ENCODE measurements at places on chromosomes 11 and 22.

GRCh38 chr11:76023236-76024068 is 182.8 kb downstream of the WNT11 start:
- no peak for DNase-seq

DNA sequence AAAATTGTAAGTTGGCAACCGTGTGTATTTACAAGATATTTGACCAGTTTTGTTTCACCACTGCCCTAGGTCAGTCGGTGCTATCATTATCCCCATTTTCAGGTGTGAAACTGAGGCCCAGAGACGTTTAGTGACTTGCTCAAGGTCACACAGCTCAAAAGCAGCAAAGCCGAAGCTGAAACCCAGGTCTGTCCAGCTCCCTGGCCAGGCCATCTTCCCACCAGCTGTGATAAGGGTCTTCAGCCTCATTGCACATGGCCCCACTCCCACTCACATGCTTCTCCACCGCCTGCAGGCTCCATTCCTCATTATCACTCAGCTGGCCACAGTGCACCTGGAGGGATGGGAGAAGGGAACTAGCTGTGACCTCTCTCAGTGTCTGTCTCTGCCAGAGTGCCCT is 83.2 kb downstream of the PDE2A start:
- no peak for DNase-seq

DNA sequence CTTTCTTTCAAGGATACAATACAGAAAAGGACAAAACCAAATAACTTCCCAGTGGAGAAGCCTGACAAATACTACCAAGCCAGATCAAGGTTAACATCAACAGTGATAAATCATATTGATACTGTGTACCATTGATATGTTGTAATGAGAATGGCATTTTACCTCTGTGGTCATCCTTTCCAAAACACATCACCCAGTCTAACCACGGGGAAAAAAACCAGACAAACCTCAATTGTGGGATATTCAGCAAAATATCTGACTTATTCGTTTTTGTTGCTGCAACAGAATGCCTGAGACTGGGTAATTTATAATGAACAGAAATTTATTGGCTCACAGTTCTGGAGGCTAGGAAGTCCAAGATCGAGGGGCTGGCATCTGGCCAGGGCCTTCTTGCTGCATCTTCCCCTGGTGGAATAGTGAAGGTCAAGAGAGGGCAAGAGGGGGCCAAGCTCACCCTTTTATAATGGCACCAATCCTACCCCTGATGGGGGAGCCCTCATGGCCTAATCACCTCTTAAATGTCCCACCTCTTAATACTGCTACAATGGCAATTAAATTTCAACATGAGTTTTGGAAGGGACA is 66.1 kb downstream of the FAM76B start:
- DNase-seq = no peak

- DNase-seq = no peak
These were observed 28.9 kb upstream of the TMA7B start for GRCh38 chr22:39931251-39931650.

DNA sequence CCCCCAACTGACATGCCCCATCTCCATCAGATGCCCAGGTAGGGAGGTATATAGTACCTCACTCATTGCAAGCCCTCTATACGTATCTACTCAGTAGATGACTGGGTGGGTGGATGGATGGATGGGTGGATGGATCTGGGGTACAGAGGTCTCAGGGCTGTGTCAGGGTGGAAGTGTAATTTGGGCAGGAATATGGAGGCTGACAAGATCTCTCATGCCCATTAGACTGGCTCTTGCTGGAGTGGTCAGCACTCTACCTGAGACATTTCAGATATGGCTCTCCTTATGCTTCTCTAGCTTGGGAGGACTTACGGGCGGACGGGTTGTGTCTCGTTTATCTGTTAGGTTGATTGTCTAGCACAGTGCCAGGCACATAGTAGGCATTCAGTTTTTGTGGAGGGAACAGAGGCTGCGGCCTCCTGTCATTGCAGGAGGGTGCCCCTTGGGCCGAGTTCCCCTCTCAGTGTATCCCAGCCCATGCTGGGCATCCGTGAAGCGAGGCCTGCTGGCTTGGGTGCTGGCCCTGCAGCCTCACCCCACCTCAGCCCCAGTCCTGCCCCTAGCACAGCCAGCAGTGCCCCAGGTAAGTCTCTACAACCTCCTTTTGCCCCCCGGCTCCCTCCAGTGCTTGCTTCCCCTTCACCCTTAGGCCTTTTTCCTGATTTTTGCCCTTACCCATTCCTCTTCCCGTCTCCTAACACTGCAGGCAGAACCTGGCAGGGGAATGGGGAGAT is 13.7 kb downstream of the ROBO3 start:
- no peak for DNase-seq

DNA sequence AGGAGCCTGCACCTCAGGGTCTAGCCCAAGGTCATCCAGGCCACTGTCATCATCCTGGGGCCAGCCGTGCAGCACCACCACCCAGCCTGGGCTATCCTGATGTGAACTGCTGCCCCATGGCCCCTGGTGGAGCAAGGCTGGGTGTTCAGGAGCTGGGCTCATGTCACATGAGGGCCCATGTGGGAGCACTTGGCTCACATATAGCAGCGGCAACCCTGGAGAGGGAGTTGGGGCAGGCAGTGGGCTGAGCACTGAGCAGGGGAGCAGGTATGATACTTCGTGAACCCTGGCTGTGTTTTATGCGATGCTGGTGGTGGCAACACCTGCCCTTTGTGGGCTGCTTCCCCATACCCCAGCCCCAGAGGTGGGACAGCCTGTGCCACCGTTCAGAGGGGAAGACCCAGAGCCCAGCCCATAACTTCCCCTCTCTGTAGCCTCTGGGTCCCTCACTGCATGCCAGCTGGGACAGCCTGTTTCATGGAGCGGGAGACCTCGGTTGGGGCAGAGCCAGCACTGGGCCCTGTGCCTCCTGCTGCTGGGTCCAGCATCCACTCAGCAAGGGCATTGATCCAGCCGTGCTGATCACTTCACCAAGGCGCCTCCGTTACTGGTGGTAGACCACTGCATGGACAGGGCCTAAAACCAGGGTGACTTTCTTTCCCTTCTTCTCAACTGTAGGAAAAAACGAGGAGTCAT is 62.5 kb upstream of the SUSD2 start:
- DNase-seq = no peak

- no peak for DNase-seq
These were observed 6.3 kb upstream of the PYGM start for GRCh38 chr11:64765851-64766665.

- DNase-seq = no peak
These were observed 116.0 kb downstream of the KIRREL3 start for GRCh38 chr11:126884594-126884993.

- no peak for DNase-seq
These were observed 245.3 kb downstream of the CASP12 start for GRCh38 chr11:104652996-104653395.

DNA sequence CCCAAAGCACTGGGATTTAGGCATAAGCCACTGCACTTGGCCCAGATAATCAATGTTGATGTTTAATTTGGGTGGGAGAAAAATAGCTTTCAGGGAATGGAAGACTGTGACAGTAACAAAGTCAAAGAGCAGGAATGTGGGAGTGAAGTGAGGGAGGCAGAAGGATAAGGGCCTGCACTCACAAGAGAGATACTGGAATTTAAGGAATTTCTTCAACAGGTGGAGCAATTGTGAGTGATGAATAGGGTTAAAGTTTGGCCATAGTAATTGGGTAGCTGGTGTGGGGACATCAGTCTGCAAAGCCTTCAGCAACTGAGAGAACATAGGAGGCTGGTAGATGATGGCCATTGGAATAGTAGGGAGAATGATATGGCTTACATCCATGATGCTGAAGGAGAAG is 8.6 kb upstream of the APBB1 start:
- no peak for DNase-seq

DNA sequence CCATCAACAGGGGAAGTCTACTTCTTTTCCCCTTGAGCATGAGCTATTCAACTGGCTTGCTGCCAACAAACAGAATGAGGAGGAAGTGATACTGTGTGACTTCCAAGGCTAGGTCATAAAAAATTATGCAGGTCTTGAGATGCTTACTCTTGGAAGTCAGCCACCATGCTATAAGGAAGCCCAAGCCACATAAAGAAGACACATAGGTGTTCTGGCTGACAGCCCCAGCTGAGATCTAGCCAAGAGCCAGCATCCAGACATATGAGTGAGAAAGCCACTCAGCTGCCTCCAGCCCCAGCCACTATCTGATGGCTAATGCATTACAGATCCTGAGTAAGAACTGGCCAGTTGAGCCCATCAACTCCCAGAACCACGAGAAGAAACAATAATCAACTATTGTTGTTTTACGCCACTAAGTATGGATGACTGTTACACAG is 31.0 kb upstream of the PPP2R1B start:
- no peak for DNase-seq

GRCh38 chr22:34877506-34877905 is 188.5 kb upstream of the ISX start:
- DNase-seq = no peak

DNA sequence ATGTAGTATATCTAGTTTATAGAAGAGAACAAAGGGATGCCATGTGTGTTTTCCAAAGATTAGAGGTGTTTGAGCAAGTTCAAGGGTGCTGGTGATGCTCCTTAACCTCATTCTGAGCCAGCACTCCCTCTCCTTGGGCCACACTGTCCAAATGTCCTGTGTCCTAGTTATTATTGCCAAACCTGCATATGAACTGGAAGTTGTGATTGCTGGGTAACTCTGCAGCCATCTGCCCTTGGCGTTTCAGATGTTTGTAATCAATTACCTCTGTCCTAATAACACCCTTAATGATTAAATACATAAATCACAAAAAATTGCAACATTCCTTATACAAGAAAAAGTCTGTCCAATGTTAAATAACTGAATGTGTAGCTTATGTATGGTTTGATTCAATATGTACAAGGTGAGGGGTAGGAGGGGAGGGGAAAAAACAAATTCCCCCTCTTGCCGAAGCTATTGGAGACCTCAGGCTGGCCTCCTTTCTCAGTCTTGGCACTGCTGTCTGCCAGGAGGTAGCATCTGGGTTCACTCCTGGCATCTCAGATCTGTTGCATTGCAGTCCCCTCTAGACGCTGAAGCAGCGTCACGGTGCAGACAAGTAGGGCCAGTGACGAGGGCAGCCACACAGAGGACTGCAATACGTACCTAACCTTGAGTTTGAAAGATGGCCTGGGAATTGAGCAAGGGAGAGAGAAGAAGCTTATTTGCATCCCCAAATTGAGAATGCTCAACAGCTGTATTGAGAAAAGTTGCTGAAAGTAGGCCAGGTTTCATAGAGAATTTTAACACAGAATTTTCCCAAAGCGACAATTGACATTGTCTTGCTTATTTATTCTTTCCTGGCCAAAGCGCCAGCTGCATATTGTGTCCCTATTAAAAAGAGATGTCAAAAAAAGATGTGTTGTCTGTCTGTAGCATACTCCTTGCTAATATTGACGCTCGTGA is 89.6 kb upstream of the ARHGAP32 start:
- DNase-seq = no peak

DNA sequence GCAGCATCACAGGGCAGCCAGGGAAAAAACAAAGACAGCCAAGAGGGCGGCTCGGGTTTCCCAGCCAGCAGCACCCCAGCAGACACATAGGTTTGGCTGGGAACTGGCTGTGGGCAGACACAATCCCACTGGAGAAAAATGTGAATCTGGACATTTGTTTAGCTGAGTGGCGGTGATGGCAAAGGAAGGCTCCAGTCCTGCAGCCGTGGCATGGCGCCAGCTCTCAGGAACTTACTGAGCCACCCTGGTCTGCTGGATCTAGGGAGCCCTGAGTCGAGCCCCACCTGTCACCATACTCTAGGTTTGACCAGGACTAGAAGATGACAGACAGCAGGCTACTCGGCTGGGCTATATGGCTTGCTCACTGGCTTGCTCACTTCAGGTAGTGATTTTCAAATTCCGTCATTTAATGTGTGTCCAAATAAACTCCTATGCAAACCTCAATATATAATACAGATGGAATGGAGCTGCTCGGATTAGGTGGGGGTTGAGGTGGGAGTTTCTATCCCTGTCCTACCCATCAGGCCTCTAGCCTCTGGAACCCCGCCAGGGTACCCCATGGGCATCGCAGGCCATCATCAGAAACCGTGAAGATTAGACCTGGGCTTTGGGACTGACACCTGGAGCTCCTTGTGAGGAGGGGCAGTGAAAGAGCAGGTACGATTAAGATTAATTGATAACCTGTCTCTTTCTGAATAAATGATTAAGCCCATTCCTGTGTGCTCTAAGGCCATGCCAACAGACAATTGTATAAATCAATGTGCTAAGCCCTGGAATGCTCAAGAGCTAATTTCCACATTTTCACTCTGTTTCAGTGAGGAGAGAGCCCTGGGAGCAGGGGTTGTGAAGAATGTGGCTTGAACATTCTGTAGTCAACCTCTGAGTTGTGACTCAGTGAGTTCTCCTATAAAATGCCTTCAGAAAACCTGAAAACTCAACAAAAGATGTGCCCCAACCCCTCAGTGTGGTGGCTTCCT is 42.5 kb downstream of the GALNT18 start:
- DNase-seq = no peak

- DNase-seq = no peak
These were observed 42.8 kb downstream of the ETS1 start for GRCh38 chr11:128544471-128545051.

DNA sequence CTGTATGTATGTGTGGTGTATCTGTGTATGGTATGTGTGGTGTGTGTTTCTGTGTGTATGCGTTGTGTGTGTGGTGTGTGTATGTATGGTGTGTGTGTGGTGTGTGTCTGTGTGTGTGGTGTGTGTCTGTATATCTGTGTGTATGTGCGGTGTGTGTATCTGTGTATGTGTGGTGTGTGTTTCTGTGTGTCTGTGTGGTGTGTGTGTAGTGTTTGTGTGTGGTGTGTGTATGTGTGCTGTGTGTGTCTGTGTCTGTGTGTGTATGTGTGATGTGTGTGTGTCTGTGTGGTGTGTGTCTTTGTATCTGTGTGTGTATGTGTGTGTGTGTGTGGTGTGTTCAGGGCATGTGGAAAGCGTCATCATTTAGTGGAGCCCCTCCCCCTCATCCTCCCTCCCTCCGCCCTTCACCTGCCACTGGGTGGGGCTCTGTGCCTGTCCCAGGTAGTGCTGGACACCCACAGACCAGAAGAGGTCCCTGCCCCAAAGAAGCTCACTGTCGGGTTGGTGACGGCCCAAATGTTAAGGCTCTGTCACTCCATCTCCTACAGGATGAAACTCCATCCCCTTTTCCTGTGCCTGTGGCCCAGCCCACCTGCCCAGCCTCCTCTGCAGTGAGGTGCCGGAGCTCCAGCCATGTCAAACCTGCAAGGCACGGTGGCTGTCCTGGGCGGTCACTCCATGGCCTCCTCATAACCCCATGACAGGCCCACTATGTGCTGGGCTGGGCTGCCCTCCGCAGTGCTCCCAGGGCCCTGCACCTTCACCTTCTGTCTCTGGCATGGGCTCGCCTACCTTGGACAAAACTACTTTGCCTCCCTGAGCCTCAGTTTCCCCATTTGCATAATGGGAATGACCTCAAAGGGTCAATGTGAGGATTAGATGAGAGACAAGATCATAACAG is 23.4 kb upstream of the SHISAL1 start:
- no peak for DNase-seq

Measured in GM12891 (cell line).